NCI-H69 (cell line): ENCODE measurements at places on chromosomes 7 and 10.

DNA sequence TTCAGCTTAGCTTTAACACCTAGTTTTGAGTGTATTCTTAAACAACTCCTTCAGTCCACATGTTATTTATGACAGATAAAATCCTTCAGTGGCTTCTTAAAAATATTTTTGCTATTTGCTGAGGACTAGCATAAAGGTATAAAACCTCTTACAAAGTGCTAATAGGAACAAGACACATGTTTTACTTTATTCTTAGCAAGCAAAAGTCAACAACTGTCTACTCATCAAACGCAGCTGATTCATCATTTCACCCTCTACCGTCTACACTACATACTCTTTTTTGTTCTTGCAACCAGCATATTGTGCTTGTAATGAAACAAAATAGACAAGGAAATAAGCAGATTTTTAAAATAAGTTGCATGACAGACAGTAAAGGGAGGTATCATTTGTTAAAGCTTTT, 319.7 kb downstream of the SNX13 start:
- DNase-seq, result no peak

DNA sequence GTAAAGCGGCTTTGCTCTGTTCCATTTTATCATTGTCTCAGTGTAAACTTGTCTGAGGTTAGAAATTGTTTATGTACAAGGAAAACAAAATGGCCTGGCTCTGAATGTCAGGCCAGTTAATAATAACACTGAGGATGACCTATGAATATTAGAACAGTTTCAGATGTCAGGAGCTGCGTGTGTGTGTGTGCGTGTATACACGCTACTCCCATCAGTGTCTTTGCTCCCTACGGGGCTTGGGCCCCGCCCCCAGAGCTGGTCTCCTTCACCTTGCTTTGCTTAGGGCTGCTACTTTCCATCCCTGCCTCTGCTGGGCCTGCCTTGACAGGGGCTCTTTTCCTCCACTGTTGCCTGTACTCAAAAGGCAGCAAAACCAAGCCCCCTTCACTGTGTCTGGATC, 142.3 kb upstream of the BET1 start:
- peak; percentile 23 for DNase-seq

GRCh38 chr7:92987095-92987494, 130.7 kb downstream of the SAMD9 start:
- DNase-seq, result no peak

DNA sequence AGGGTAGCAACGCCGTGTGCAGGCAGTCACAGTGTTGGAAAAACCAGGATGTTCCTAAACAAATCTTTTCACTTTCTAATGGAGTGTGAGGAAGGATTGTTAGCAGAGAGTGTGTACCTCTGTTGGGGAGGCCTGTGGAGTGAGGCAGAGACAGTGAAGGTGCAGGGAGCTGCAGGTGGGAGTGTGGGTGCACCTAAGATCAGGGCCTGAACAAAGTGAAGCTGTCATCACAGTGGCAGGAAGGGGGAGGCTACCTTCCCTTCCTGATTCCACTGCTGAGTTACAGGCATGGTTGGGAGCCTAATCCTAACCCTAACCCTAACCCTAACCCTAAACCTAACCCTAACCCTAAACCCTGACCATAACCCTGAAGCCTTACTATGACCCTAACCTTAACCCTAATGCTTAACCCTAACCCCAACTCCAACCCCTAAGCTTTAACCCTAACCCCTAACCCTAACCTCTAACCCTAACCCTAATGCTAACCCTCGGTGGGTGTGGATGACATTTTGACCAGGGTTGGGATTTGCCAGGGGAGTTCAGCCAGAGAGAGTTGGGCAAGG, 158.8 kb upstream of the KLF6 start:
- DNase-seq, result no peak

- DNase-seq, result no peak
Observed at GRCh38 chr10:14541379-14541778, 210.7 kb upstream of the FRMD4A start.

- DNase-seq, result no peak
Observed at GRCh38 chr7:158684329-158684728, 20.3 kb downstream of the NCAPG2 start.

- DNase-seq, result no peak
Observed at GRCh38 chr10:44398747-44399658, 14.1 kb upstream of the CXCL12 start.

GRCh38 chr10:60350400-60350799, 39.3 kb downstream of the ANK3 start:
- peak; percentile 28 for DNase-seq

DNA sequence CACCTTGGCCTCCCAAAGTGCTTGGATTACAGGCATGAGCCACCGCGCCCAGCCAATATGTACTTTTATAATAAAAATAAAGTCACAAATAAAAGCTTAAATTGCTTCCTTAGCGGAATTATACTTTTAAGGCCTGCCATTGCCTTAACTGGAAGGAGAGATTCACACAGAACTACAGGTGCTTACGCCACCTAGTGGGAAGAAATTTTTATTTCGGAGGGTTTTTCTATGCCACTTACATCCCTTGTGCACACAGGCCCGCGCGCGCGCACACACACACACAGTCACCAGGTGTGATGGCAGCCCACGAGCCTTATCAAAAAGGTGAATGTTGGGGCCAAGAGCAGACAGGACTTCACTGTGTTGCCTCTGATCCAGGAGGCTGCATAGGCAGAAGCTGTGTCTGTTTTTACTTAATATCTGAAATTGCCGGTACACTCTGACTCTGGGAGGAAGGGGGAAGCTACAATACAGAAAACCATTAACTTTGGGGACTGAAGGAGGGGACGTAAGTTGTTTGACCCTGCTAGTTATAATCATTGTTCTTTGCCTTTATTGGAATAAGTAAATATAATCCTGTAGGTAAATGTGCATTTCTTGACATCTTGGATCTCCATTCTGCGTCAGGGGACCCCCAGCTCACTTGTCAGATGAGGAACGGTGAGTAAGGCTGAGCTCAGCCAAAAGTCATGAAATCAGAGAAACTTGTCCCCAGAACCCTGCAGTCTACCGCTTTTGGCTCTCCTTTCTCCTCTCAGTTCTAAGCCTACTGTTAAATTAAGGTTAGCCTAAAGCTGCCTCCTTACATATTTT, 87.1 kb downstream of the SLC16A9 start:
- peak; percentile 73 for DNase-seq

- peak; percentile 77 for DNase-seq
Observed at GRCh38 chr10:124626759-124627380, 117.3 kb downstream of the FAM53B start.

DNA sequence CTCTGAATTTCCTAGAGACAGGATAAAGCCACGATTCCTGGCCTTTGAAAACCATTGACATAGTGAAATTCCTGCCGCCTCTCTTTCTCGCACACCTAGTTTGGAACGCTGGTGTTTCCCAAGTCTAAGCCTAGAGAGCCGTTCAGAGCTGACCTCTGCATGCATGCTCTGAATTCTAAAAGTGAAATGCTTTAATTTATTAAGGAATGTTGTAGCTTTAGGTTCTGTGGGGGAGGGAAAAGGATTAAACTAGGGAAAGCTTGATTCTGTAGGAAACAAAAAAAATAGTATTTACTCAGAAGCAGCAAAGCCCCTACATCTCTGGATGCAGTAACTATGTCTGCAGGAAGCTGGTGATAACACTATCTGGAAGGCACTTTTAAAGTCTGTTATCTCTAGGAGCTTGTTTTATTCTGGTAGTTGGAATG, 27.3 kb downstream of the PFKP start:
- DNase-seq, result no peak

DNA sequence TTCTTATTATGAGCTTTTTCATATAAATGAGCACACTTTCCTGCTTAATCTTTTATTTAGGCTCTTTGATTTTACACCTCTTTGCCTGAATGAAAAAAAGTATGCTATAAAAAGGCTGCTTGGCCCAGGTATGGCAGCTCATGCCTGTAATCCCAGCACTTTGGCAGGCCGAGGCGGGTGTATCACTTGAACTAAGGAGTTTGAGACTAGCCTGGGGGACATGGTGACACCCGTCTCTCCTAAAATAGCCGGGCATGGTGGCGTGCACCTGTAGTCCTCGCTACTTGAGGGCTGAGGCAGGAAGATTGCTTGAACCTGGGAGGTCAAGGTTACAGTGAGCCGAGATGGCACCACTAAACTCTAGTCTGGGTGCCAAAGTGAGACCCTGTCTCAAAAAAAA, 72.9 kb downstream of the DOCK4 start:
- DNase-seq, result no peak

- DNase-seq, result no peak
Observed at GRCh38 chr10:109474261-109474660, 449.1 kb downstream of the XPNPEP1 start.

- no peak for DNase-seq
Observed at GRCh38 chr10:60524541-60524940, 134.9 kb upstream of the ANK3 start.

DNA sequence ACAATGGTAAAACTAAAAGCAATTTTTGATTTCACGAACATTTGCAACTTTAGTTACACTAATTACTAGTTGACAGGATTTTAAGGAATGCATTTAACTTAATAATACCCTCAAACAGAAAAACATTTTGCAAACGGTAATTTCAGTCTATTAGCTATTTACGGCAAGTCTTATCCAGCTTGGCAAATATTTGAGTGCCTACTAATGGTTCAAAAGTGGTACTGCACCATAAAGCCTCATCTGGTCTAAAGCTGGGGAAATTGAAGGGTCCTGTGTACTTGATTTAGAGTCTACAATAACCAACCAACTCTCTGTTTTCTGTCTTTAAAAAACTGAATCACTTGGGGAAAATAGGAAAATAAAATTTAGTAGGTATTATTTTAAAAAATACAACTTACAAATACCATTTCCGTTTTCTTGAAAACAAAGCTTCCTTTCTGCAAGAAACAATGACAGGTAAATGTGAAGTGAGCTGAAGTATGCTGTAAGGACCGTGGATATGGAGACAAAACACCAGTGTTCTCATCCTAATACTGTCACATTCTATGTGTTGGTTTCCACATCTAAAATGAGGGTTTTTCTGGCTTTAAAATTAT, 142.3 kb downstream of the VPS50 start:
- peak; percentile 67 for DNase-seq

- no peak for DNase-seq
Observed at GRCh38 chr7:95097291-95097690, 189.9 kb downstream of the PPP1R9A start.

DNA sequence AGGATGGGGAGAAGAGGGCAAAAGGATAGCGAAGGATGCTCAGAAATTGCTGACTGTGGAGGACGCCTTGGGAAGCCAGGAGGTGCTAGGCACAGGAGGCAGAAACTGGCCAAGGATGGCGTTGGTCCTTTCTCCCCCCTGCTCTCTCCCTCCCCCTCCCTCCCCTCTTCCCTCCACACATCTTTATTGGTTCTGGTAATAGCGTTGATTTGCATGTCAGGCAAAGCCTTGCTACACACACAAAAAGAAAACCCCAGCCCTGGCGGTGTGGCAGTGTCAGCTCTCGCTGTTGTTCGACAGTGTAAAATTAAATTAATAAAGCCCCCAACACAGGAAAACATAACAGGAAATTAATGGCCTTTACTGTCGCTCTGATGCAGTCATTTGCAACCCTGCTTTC, 47.2 kb downstream of the PAX2 start:
- DNase-seq, result no peak

DNA sequence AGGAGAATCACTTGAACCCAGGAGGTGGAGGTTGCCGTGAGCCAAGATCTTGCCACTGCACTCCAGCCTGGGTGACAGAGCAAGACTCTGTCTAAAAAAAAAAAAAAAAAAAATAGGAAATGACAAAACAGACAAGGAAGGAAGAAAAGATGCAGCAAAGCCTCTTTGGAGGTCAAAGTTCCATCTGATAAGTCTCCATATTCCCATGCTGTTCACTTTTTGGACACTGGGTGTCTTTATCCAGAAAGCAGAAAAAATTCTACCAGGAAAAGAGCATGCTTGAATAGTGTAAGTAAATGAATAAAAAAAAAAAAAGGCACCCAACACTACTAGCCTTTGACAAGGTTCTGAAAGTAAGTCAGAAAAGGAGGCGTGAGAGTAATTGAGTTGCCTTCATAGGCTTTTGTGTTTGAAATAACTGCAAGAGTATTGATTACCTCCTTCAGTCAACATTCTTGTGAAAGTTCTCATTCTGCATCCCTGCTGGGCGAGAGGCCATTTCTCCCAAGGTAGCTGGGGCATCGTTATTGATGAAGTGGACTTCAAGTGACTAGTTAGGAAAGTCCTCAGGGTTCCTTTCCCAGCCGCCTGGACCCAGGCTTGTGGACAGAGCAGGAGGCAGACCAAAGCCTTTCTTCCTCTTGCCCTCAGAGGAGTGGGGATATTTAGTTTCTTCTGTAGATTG, 133.3 kb upstream of the KIF5B start:
- DNase-seq, result no peak

GRCh38 chr10:98916526-98917125, 319.0 kb downstream of the HPSE2 start:
- peak; percentile 56 for DNase-seq

DNA sequence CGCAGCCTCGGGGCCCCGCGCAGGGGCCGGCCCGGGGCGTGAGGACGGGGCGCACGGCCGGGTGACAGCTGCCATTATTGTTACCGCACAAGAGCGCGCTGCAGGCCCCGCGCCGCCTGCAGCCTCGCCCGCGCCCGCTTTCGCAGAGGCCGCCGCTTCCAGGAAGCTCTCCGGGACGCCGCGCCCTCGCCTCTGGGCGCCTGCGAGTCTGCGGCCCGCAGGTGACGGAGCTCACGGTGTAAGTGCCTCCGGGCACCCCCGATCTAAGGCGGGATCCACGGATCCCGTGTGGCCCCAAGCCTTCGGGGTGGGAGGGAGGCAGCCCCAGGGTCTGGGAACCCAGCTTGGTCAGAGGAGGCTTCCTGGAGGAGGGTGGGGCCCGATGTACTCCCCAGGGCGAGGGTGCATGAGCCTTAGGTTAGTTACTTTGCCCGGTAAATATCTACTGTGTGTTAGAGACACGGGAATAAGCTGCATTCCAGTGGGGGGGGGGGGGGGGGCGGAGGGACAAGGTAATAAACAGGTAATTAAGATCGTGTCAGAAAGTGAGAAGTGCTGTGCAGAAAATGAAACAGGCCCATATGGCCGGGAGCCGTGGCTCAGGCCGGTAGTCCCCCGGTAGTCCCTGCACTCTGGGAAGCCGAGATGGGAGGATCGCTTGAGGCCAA, 638 bp downstream of the IQCE start:
- peak; percentile 77 for DNase-seq

GRCh38 chr10:95525033-95525418, 36.1 kb downstream of the SORBS1 start:
- no peak for DNase-seq

DNA sequence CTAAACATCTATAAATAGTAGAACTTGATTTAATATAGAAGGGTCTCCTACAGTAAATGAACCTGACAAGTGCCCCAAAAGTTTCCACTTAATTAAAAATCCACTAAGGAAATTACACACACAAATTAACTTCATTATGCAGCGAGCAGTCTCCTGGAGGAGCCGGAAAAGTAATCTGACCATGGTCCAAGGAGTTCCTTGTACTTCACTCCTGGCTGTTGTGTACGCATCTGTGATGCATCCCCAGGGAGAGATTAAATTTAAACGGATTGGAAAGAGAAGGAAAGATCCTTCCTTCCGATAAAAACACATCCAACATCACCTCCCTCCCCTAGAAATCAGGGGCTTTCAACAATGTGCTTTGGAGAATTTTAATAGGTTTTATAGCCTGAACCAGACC, 85.5 kb downstream of the PARD3 start:
- DNase-seq, result peak; percentile 71
